ENCODE measurements at places on chromosomes 4 and X.

- DNase-seq = peak; percentile 86
Measured at GRCh38 chr4:75630174-75630936, at the start of gene CDKL2. TSS of gene CDKL2 (minus strand) at chr4:75630528. CDS start at chr4:75625988, 4,540 bp downstream.

DNA sequence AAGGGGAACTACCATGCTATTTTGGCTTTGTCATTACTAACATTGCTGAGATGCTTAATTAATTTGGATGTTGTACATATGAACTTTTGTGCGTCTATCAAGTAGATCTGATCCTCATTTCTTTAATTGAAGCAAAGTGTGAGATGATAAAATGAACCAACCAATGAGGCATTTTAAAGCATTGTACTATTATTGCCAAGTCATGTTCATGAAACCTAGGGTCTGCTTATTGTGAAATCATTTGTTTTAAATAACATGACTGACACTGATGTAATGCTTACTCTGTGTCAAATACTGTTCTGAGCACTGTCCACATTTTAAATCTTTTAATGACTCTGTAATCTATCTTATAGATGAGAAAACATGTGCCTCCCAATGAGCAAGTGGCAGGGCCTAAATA is 57.7 kb downstream of the C4orf33 start:
- DNase-seq = no peak

DNA sequence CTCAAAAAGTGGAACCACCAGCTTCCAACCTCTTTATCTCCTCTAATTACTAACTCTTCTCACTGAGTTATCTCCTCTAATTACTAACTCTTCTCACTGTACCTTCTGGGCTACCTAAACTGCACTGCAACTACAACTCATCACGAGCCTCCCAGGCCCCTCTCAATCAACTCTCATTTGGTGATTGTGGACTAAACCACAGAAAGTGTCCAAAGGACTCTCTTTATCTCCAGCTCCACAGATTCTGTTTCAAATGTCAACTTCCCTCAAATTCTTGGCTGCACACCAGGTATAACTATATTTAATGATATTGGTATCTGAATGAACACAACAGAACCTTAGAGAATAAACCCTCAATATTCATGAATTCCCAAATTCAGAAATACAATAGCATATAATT is 182.9 kb downstream of the MAML3 start:
- no peak for DNase-seq

GRCh38 chr4:141006242-141006802 is 126.9 kb downstream of the RNF150 start:
- DNase-seq = no peak

DNA sequence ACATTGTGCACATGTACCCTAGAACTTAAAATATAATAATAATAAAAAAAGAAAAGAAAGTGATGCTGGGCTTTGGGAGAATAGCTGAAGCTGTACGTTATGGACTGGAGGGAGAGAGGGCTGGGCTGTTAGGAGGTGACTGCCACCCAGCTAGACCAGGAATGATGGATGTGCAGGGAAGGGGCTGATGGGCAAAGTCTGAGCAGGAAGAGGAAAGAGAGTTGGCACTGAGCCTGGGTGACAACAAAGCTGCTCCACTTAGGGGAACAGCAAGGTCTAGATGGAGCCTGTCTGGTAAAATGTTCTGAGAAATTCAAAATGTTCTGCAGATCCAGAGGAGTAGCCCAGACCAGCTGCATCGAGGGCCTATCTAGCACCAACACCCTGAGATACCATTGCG is 32.3 kb downstream of the MED28 start:
- no peak for DNase-seq

DNA sequence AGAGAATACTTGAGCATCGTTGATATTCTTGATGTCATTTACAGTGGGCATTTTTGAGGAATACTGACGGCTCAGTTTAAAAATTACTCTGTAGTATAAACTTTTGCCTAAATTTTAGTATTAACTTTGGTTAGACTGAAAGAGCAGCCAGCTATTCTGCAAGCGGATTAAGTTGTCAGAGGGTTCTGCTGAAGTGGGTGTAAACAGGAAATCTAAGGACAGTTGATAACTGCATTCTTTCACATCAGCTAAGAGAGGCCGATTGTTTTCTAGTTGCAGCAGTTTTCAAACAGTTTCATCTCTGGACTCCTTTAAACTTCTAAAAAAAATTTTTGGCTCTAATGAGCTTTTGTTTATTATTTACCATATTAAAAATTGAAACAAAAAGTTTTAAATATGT is 149.6 kb downstream of the RAPGEF2 start:
- DNase-seq = no peak

GRCh38 chrX:129663171-129663570 is 8.4 kb upstream of the APLN start:
- no peak for DNase-seq

DNA sequence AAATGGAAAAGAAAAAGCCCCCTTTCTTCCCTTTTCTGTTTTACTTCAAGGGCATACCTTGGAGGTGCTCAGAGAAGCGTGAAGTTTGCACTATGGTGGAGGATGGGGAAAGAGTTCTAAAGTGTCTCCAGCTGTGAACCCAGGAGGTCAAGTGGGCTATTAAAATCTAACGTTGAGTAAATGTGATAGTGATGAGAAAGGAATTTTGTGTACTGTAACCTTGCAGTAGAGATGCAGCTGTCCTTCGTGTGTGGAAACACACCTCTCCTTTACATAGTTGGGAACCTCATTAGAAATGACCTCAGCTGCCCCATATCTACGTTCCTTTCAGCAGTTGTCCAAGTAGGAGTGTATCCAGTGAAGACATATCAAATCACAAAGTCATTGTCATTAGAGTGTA is 26.5 kb downstream of the ADH5 start:
- no peak for DNase-seq

DNA sequence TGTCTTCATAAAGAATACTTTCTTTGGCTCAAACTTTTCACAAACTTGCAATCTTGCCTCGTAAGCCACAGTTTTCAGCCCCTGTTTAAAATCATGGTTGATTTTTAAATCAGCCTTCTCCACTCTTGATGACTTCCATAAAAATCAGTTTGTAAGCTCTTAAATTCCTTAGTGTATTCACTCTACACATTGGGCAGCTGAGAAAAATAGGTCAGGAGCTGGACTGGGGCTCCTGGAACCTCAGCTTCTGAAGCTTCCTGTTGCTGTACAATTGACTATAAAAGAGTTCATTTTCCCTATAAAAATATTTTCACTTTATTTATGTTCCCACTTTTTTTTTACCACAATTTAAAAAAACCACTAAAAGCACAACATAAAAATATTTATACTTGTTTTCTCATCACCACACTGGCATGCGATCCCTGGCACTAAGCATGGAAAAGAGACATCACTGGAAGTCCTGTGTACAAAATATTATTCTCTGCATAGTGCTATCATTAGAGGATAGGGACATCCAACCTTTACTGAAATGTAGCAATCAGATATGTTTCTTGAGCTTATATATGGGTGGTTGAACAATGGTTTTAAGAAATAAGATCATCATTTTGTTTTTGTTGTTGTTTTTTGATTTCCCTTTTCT is 345.7 kb downstream of the FBXO8 start:
- no peak for DNase-seq

GRCh38 chr4:84877051-84877833 is 89.2 kb downstream of the WDFY3 start:
- no peak for DNase-seq

- DNase-seq = no peak
Measured at GRCh38 chrX:47481160-47481559, 1.9 kb downstream of the ZNF41 start.

DNA sequence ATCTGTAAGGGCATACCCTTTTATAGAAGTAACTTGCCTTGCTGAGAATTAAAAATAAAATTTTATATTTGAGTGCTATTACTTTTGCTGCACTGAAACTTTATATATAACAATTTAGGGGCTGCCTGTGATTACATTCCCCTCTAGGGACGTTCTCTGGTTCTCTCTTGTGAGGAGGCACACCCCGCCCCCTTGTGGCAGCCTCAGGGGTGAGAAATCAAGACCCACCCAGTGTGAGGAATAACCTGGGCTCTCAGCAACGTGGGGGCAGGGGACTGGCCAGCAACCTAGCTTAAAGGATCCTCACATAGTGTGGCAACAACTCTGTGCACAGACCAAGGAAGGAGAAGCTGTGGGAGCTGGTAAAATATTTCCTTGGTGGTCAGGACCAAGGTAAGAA is 43.7 kb downstream of the MAGEA9 start:
- DNase-seq = no peak

DNA sequence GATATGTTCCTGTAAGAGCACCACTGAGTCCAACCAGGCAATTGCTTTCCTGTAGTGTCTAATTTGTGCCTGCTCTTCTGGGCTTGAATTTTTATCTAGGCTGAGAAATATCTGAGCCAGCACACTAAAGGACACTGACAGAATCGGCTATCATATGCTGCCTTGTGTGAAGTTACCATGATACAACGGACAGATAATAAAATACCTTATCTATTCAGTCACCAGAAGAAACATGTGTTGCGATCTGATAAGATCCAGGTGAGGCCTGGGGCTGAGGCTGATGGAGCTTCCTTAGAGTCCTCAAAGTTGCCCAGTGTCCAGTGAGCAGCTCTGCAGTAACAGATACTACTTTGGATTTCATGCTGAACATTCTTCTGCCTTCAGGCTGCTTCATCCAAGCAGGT is 111.8 kb downstream of the ZNF518B start:
- no peak for DNase-seq

- no peak for DNase-seq
Measured at GRCh38 chr4:147057611-147058190, 112.0 kb upstream of the TTC29 start.

All from stimulated activated naive B cell treated with anti-CD40 and anti-IgM and Interleukin-4, amounts not matched to agents 10 μg/mL and 1 μg/mL and 100 μg/mL, for 72 hours (primary cell).